ENCODE measurements at places on chromosomes 7 and 10.

- no peak for DNase-seq
These were observed 107.1 kb upstream of the TMEM106B start for GRCh38 chr7:12103948-12104347.

GRCh38 chr7:23347682-23348180, 48.6 kb downstream of the MALSU1 start:
- peak; percentile 27 for DNase-seq

DNA sequence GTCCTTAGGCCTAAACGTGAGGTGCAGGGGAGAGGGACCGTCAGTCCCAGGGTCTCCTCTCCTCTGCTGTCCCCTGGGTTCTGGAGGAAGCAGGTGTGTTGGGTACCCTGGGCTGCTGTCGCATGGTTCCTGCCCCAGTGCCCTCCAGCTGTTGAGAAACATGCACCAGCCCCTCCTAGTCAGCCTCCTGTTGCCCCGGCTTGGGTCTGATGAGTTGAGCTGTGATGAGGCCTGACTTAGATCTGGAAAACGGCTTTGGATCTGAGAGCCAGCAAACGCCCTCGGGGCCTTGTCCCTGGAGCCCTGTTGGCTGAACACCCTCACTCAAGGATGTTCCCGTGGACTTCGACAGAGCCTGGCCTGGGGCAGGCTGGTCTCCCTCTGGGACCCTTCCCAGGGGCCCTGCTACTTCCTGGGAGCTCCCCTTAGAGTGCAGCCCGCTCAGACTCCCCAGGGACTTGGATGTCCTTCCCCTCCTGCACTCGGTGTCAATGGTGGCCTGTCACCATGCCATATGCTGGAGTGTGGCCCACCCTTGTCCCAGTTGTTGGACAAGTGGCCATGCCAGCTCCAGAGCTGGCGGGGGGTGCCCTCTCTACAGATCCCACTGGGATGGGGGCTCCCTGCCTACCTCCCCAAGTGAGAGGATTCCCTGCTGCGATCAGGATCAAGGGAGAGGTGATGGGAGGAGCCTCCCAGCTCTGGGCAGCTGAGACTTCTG, 12.3 kb downstream of the ZNF316 start:
- no peak for DNase-seq

DNA sequence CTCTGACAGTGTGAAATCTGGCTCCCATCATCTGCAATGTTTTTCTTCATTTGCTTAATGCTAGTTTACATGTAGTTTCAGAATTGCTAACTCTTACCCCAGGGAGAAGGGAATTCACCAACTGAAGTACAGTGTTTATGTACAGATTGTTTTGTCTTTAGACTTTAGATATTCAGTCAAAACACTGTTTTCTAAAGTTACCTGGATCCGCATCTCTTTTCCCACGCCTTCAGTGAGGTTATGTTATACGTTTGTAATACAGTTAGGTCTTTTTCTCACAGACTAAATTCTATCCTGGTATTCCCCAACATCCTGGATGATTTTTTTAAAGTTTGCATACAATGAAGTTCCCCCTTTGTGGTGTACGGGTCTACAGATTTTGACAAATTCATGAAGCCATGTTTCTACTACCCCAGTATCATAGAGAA, 3.2 kb upstream of the LYZL1 start:
- no peak for DNase-seq

DNA sequence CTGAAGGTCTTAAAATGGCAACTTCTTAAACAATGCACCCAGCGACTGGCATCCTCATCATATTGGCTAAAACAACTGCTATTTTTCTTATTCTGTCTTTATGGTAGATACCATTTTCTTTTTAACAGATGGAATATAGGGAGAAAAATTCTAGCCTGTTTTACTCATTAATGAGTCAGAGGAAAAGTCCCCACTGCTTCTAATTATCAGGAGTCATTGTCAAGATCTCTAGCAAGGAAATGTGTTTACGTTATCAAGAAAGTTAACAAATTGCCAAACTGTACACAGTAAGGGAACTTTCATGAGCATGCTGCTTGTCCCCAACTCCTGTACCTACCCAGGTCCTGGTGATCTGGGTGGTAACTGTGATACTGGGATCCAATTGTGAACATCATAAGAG, 117.7 kb upstream of the KIAA1217 start:
- no peak for DNase-seq

GRCh38 chr7:88546808-88547207, 212.7 kb upstream of the ZNF804B start:
- no peak for DNase-seq

DNA sequence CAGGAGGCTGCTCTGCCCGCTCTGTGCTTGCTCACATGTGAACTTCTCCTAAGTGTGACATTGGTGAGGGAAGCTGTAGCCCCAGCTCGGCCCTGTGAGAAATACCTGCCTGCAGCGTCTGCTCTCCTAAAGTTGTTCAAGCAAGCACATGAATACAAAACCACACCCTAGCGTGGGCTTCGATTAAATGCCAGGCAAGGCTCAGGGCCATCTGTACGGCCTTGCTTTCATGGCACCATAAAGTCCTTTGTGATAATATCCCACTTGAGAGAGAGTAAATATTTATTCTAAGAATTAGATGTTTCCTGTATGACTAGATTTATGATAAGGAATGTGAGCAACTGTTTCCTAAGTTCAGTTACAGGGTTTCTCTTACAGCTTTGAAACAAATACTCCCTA, 262.8 kb upstream of the KLF14 start:
- peak; percentile 14 for DNase-seq

DNA sequence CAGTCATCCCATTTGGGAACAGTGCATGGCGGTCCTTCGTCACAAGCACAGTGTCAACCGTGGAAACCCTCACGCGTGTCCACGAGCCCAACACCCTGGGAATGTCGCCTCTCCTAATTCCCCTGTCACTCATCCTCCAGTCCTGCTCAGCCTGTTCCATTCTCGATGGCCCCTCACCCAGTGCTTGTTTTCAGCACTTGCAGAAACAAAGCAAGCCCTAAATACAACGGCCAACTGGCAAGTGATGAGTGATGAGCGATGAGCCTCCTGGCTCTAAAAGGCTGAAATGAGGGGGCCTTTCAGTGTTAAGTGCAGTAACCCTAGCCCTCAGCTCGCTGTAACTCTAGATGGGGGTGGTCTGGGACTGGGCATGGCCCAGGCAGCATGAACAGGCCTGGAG, 22.6 kb downstream of the NKX2-3 start:
- no peak for DNase-seq

DNA sequence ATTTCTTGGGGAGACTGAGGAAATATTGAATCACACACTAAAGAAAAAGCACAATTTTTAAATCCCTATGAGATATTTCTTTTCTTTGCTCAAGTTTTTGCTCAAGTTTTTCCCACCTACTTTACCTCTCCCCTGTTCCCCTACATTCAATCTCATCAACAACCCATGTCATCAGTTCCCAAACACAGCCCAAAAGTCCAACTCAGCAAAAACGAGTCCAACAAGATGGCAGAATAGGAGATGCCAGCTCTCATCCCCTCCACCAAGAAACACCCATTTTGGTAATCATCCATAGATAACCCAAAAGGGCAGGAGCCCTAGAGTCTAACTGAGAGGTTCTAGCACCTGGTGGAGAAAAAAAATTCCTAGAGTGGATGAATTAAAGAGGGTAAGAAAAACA, 152.5 kb upstream of the GHITM start:
- DNase-seq = no peak

- DNase-seq = no peak
These were observed 12.1 kb downstream of the MARCHF5 start for GRCh38 chr10:92303096-92303495.

GRCh38 chr10:131764929-131765328, 135.9 kb upstream of the PPP2R2D start:
- DNase-seq = no peak

GRCh38 chr10:112712536-112712935, 237.5 kb upstream of the TCF7L2 start:
- DNase-seq = no peak

GRCh38 chr7:149880638-149881311, 7.0 kb downstream of the ATP6V0E2 start:
- no peak for DNase-seq

- no peak for DNase-seq
These were observed 17.9 kb downstream of the SEMA3A start for GRCh38 chr7:84176716-84177115.

GRCh38 chr10:72735288-72735936, 43.5 kb downstream of the MCU start:
- no peak for DNase-seq

DNA sequence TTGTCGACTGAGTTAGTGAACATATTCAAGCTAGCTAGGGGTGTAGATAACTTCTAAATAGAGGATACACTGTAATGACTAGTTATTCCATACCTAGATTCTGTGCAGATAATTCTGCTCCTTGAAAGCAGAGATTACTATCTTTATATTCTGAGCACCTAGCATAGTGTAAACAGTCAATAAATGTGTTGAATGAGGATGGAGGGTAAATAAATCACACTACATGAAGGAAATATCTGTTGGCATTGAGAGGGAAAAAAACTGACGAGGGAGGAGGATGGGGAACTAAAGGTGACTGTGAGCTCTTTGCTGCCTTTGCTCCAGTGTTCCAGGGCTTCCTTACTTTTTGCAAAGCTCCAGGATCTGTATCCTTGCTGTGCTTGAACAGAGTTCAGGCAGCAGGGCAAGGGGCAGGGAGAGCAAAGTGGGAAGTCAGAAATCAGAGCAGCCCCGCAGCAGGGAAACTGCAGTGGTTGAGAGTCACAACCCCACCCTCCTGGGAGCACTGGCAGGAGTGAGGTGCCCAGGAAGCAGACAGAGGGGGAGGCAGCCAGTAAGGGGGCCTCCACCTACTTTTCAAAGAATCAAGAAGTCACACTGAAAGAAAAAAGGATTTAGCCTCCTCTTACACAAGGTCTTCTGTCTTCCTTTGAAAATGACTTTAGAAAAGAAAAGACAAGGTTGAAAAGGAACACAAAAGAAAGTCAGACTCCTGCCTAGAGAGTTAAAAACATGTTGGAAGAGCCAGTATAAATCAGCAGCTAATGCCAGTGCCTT, 71.8 kb upstream of the LRRN3 start:
- no peak for DNase-seq

- no peak for DNase-seq
These were observed 3.2 kb downstream of the INSIG1 start for GRCh38 chr7:155300641-155301452.

DNA sequence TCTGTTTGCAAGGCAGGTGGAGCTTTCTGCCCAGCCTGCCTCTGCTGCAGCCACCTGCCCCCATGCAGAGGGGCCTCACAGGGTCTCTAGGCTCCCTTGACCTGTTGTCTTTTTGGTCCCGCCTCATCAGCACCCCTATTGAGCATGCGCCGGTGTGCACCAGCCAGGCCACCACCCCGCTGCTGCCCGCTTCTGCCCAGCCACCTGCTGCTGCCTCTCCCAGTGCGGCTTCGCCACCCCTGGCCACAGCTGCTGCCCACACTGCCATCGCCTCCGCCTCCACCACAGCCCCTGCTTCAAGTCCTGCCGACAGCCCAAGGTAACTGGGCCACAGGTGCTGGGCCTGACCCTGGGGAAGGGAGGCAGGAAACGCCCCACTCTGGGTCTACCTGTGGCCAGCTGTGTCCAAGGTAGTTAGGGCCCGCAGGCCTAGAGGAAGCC, 38.1 kb downstream of the LDB3 start:
- DNase-seq = no peak

- DNase-seq = no peak
These were observed 234.9 kb downstream of the HGF start for GRCh38 chr7:81534996-81535395.

- no peak for DNase-seq
These were observed 12.2 kb downstream of the PLAC9 start for GRCh38 chr10:80144696-80145131.

DNA sequence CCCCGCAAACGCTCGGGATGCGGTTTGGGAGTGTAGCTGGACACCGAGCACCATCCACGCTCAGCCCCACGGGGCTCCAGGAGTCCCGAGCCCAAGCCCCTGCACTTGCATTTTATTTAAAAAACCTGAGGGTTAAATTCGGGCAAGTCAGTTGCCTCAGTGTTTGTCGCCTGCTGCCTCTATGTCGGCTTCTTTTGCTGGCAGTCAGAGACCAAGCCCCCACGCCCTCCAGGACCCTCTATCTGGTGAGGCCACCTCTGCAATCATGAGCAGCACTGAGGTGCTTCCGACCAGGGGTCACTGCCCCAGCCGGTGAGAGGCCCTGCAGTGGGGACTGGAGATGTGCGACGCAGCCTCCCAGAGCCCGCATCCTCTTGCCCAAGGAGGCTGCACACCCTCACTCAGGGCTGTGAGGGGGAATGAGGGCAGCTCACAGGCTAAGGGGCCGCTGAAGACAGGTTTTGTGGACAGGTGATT, 13.3 kb upstream of the ZNF273 start:
- DNase-seq = no peak

GRCh38 chr10:74282151-74282847, 131.3 kb downstream of the ADK start:
- no peak for DNase-seq

DNA sequence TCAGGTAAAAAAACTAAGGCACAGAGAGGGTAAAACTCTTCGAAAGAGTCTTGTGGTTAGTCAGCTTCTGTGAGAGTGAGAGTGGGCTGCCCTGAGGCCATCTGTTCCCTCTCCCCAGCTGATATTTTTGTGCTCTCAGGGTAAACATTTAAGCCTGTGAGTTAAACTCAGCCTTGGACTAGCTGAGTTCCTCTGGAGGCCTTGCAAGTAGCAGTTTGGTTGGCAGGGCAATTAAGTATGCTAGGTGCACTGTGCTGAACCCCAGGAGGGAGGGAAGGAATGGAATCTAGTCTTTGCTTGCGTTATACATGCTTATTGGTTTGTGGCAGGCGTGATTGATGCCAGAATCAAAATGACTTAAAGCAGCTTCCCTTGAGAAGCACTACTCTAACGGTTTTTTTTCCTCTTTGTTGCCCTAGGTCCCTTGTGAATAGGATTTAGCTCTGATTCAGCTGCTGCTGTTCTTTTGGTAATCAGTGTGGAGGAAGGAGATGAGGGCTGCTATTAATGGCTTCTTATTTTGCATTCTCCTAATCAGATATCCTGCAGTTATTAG, 140.2 kb downstream of the AUTS2 start:
- no peak for DNase-seq

DNA sequence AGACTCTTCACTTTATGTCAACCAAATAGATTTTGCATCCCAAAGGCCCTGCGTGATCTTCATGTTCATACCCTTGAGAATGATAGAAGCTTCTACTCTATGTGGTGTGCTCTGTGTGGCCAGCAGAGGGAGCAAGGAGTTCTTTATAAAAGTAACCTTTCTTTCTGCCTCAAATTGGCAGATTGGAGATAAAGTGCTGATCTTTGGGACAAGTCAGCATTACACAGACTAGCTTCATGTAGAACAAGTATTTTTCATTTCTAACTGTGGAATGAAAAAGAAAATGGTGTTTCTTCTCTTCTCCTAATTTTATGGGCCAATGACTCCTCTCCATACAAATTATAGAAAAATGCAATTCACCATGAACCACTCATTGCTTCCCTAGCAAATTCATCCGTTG, 1214.1 kb downstream of the SORCS1 start:
- no peak for DNase-seq

DNA sequence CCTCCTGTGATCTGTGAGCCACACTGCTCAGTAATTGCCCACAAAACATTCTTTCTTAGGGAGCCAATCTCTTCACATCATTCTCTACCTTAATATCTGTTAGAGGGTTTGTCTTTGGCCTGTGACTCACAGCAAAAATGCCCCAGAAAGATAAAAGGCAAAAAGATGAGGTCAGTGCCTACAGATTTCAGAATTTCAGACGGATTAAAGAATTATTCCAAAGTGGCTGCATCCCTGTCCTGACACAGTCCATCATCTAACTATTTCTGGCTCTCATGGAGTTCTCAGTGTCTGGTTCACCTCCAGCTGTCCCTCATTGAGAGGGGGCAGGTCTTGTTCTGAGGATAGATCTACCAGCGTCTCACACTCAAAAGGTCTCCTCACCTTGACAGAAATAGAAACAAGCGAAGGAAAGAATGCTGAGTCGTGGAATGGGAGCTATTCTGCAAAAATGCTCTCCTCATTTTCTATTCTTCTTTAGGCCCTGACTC, 138.5 kb upstream of the AOAH start:
- no peak for DNase-seq
